CD4-positive, alpha-beta T cell treated with Interferon alpha-2 for 1 hour (primary cell): ENCODE measurements at places on chromosomes 13 and 19.

DNA sequence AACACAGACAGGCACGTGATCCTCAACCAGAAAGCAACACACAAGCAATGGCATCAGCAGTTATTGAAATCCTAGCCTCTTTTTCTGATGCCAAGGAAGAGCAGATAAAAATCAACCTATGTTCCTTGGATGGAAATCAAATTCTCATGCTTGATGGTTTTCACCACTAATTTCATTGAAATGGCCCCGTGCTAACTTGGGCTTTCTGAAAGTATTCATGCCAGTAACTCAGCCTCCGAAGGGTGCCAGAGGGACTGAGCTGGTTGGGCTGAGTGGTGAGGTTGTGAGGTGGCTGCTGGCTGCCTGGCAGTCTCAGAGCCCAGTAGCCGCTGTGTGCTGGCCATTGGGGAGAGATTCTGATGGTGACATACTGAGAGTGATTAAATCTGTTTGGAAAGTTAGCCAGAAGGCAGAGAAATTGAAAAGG, 309.3 kb downstream of the DCT start:
- no peak for DNase-seq

- DNase-seq = no peak
These were observed 4.9 kb downstream of the ERCC1 start for GRCh38 chr19:45418802-45419201.

- DNase-seq = no peak
These were observed 88.5 kb downstream of the LRCH1 start for GRCh38 chr13:46641274-46642081.

GRCh38 chr13:109383683-109384082, 402.7 kb downstream of the IRS2 start:
- no peak for DNase-seq

DNA sequence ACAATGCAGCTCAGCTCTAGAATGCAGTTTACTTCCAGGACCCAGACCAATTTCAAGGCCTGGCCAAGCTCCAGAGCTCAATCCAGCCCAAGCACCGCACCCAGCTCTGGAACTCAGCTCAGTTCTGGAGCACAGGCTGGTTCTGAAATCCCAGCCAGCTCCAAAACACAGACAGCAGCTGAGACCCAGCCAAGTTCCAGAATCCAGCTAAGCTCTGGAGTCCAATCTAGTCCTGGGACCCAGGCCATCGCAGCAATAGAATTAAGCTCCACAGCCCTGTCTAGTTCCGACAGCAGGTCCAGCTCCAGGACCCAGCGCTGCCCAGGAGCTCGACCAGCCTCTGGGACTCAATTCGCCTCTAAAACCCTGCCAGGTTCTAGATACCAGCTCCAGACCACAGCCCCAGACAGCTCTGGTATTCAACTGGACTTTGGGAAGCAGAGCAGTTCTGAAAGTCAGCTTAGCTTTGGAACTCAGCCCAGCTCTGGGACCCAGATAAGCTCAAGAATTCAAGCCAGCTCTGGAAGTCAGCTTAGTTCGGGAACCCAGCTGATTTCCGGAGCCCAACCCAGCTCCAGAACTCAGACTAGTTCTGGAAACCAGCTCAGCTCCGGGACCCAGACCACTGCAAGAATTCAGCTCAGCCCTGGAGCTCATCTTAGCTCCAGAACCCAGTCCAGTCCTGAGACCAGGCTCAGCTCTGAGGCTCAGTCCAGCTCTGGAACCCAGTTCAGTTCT, 6.8 kb downstream of the GIPC3 start:
- no peak for DNase-seq

GRCh38 chr13:98301721-98302120, 124.7 kb upstream of the RNF113B start:
- DNase-seq = no peak

DNA sequence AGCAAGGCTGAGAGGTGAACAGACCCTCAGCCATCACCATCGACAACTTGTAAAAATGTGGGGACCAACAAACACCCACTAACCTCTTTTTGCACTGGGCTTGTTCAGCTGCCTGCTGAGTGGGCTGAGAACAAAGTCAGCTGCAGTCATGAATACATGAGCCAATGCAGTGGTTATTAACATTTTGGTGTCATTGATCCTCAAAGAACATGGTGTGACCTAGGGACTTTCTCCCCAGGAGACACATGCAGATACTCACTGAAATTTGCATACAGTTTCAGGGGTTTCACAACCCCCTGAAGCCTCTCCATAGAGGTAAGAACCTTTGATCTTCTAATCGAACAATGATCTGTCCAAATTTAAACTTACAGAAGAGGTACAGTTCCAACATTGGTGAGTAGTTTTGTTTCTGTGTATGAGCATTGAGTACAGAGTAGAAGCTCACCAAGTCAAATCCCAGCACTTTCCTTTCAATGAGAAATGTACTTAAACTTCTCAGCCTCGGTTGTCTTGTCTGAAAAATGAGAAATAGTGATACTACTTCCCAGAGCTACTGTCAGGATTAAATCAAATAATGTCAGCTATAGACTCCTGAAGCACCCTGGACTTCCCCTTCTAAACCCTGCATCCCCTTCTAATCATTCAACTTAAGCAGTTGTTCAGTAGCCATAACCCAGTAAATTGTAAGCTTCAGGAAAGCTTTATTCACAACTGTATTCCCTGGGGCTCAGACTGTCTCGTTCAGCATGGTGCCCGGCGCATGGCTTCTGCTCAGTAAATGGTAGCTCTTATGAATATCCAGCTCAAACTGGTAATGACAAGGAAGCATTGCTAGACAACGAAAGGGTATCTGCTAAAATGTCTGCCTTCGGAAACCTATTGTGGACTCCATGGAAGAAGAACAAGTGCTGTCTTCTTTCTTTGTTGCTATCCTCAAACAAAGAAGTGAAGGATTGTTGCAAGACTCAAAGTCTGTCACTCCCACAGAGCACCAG, 148.7 kb downstream of the FOXO1 start:
- no peak for DNase-seq

DNA sequence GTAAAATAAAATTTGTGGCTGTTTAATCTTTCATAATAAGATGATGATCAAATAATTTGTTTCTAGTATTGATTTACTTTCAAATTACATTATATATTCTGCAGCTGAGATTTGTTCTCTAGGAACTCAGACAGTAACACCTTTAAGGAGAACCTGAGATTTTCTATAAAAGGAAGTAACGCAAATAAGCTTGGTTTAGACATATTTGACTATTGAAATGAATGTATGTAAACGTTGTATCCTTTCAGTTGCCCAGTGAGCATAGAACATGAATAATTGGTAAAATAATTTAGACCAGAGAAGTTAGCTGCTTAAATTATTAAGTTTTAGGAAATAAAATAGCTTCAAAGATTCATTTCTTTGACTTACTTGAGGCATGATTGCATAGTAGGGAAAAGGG, 3.1 kb downstream of the CDK8 start:
- no peak for DNase-seq

DNA sequence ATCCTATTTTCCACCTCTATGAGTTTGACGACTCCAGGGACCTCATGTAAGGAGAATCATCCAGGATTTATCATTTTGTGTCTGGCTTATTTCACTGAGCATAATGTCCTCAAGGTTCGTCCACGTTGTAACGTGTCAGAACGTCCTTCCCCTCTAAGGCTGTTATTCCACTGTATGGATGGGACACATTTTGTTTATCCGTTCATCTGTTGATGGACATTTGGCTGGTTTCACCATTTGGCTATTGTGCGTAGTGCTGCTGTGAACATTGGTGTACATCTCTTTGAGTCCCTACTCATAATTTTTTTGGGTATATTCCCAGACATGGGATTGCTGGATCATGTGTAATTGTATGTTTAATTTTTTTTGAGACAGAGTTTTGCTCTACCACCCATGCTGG, 21.5 kb downstream of the CRTC1 start:
- no peak for DNase-seq

DNA sequence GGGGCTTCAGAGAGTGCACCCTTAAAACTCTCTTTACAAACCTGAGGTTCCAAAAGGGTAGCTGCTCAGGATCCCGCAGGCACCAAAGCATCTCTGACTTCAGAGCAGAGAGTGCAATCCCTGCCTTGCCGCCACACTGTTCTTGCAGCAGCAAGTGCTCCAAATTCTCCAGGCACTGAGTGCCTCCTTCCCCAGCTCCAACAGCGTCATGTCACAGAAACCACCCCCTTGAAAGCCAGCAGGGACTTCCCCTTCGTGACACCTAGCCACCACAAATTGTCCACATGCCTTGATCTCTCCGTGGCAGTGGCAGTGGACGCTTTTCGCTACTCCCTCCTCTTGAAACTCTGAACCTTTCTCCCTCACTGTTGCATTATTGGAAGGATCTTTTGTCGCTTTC, 39.9 kb downstream of the MBNL2 start:
- no peak for DNase-seq

DNA sequence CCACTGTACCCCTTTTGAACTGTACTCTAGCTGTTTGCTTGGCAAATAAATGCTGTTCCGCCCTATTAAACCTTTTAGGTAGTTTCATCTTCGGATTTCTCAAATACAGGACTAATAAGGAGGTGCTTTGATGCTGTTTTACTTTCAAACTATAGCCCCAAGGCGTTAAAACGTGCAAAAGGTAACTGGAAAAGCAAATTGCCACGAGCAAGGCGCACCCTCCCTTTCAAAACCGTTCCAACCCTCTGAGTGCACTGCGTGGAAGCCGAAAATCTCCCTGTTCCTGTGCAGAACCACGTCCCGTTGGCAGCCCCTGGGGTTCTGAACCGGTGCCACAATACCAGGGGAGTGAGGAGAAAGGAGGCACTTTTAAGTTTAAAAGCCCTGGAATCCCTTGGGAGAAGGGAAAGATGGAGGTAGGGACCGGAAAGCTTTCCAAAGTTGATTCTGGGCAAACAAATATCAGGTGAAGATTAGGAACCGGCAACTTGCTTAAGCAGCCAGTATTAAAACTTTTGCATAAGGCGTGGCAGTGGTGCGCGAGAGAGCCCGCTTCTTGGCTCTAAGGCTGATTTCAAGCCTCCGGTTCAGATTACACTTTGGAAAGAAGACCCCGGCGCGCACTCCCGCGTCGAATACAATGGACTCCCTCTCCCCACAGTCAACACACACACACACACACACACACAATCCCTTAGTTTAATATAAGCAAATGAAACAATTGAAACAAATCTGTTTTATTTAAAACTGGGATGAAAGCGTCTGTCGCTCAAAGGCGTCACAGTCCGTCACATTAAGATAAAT, 9.5 kb downstream of the POU4F1 start:
- DNase-seq = no peak

- DNase-seq = peak; percentile 66
These were observed at the start of gene PPM1N for GRCh38 chr19:45498411-45499195. TSS of gene PPM1N (plus strand) at chr19:45498443. CDS start at chr19:45498473, 30 bp downstream.

DNA sequence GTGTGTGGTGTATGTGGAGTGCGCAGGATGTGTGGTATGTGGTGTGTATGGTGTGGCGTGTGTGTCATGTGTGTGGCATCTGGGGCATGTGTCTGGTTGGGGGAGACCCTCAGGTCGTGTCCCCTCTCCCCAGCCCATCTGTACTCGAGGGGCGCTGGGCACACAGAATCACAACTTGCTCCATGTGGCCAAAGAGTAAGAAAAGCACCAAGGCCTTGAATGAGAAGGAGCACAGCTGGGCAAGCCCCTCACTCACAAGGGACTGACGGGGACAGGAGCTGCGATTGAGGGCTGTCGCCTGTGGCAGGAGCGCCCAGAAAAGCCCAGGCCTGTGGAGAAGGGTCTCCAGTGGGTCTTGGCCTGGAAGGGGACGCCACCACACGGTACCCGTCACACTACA, 62.8 kb downstream of the PEPD start:
- DNase-seq = no peak

GRCh38 chr13:33194820-33195692, 90.5 kb downstream of the STARD13 start:
- DNase-seq = no peak
